Tibial nerve (tissue), 4 donors: ENCODE measurements at places on chromosomes 2 and 18. TPM values are rescaled to one million over a fixed set of nuclear protein-coding genes. Genes with fewer than 3 reads are reported as not detected.

GRCh38 chr2:105294046-105294445 lies 35.5 kb downstream of the TGFBRAP1 start:
- no peak for DNase-seq

DNA sequence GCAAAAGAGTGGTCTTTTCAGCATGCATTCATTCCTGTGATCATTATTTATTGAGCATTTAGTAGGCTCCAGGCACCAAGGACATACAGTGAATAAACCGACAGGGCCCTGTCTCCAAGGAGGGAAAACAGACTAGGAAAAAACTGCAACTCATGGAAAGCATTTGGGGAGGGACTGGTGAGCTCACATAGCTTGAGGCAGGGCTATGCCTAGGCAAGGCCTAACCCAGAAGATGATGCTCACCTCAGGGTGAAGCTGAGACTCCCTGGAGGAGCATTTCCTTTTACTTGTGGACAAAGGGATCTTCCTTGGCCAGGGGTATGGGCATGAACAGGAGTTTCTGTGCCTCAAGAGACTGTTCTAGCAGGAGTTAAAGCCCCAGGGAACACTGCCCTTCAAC lies 3.9 kb downstream of the CXCR1 start:
- DNase-seq, result no peak

GRCh38 chr2:226213717-226214116 lies 585.9 kb downstream of the IRS1 start:
- no peak for DNase-seq

DNA sequence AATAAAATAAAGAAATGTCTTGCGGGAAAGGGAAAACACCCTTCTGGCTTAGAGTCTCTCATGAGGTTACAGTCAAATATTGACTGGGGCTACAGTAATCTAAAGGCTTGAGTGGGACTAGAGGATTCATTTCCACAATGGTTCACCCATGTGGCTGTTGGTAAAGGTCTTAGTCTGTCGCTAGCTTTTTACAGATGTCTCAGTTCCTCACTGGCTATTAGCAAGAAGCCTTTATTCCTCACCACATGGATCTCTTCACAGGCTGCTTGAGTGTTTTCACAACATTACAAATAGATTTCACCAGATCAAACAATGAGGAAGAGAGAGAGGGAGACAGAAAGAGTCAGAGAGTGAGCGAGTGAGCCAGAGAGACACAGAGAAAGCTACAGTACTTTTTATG lies 8.3 kb upstream of the ZC3H15 start:
- DNase-seq, result no peak

DNA sequence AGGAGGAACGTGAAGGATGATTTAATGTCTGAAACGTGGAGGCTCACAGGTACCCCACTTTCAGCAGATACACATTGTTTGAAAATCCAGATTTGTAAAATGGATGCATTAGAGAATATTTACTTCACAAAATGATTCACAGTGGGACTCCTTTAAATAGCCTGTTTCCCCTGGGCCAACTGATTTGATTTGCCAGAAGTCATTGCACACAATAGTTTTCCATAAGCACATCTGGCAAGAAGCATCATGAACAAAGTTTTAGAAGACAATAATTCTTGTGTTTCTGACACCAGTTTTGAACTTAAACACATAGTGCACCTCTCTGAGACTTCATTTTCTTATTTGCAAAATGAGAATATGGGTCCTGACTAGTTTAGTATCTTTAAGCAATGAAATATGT lies 451.4 kb upstream of the SLC14A2 start:
- no peak for DNase-seq

DNA sequence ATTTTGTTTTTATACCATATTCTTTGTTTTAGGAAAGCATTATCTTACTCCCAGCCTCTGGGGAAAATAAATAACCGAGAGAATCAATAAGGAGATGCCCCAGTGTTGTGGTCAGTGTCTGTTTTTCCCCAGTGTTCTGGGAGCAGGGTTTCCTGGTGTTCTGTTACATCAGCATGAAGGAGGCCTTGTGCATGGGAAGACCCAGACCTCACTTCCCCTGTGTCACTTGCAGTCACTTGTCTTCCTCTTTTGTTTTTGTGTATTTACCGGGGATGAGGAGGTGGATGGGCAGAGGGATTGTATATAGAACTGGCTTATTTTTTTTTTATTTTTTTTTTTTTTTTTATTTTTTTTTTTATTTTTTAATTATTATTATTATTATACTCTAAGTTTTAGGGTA lies 45.0 kb upstream of the MGAT5 start:
- DNase-seq, result no peak

DNA sequence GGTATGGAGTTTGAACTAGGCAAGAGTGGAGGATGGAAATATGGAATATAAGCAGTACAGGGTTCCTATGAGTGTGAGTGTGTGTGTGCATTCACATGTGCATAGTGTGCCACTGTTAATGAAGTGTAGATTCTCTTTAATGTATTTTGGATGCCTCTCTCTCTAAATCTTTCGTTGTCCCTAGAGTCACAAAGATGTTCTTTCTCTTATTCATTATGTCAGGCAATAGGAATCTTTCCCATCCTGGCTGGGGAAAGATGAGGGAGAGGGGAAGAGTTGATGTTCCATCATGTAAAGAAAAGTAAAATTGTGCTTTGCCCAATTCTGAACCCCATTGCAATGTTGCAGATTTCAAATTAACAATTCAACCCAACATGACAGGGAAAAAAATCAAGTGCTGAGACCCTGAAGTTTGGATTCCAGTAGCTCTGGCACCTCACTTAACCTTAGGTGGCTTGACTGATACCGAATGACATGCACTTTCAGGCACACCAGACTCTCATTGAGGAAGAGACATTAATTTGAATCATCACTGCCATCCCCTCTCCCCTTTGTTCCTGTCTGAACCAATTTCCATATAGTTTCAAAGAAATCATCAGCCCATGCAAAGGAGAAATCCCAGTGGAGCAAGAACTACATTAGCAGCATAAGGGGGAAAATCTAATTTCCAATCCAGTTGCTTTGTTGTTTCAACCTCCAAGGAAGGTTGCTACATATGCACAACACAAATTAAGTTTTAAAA lies 28.0 kb downstream of the KLF7 start:
- DNase-seq, result no peak

The POTEJ gene
- not detected for total RNA-seq

The EIF2AK2 gene
- total RNA-seq, result 36.0 TPM

The ARHGAP15 gene
- total RNA-seq, result 47.4 TPM
